ENCODE measurements at places on chromosomes 11 and 22. TPM values are rescaled to one million over a fixed set of nuclear protein-coding genes. Genes with fewer than 3 reads are reported as not detected.

DNA sequence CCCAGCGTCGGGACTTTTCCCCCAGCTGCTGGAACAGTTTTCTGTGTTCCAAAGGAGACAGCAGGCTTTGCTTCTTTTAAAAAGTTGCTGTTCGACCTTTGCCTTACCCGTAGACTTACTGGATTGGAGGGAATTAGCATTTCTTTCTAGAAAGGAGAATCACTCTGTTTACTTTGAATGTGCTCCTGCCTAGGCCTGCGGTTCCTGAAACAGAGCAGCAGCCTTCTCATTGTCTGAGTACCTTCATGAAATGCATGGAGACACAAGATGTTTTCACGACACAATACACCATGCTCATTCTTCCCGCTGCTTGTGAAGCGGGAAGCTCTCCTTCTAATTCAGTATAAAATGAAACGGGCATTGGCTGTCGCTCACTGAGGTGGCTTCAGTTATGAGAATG lies 196.2 kb downstream of the TBC1D22A start:
- 0 out of 2 replicates have a peak overlapping the region, but pooled peaks have one; percentile 60 for H3K27ac ChIP-seq
- H3K36me3 ChIP-seq = no peaks in the 10 kb centered on the region
- no peaks in the 10 kb centered on the region for H3K27me3 ChIP-seq
- no peak overlapping the region for H3K4me3 ChIP-seq
- DNase-seq = no peak

- no peak overlapping the region for H3K27ac ChIP-seq
- no peaks in the 10 kb centered on the region for H3K36me3 ChIP-seq
- no peaks in the 10 kb centered on the region for H3K27me3 ChIP-seq
- DNase-seq = no peak
- H3K4me1 ChIP-seq = peaks cover 5% of the 10 kb centered on the region
These were observed 4.2 kb downstream of the SSH3 start for GRCh38 chr11:67307545-67308001.

SYT7 gene
- 7.0 TPM for total RNA-seq

SYT8 gene
- total RNA-seq = not detected

TESMIN gene
- total RNA-seq = 58.2 TPM

MS4A4E gene
- not detected for total RNA-seq
